CD4-positive, CD25-positive, alpha-beta regulatory T cell (primary cell): ENCODE measurements at places on chromosomes 2 and 18. TPM values are rescaled to one million over a fixed set of nuclear protein-coding genes. Genes with fewer than 3 reads are reported as not detected.

The REV1 gene
- 60.3 TPM for total RNA-seq

DNA sequence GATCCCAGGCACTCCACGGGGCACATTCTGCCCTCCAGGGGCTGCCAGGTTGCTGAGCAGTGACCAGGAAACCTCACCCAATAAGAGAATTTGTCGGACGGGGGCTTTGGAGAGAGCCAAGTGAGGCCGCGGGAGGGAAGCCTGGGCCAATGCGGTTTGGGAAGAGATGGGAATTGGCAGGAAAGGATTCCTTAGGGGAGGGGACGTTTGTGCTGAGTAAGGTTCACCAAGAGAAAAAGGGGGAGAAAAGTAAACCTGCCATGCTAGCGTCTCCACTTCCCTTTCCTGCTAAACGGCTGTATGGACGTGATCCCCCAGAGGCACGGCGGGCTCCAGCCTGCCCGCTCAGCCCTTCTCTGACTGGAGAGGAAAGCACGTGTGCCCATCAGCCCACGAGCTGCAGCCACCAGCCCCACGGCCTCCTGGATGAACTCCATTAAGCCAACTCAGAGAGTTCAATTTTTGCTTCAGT lies 194.4 kb upstream of the ID2 start:
- DNase-seq, result no peak

The SMAD2 gene
- total RNA-seq, result 115 TPM

The RAD51AP2 gene
- total RNA-seq, result not detected

GRCh38 chr2:197947219-197947757 lies 142.9 kb downstream of the PLCL1 start:
- no peak for DNase-seq

DNA sequence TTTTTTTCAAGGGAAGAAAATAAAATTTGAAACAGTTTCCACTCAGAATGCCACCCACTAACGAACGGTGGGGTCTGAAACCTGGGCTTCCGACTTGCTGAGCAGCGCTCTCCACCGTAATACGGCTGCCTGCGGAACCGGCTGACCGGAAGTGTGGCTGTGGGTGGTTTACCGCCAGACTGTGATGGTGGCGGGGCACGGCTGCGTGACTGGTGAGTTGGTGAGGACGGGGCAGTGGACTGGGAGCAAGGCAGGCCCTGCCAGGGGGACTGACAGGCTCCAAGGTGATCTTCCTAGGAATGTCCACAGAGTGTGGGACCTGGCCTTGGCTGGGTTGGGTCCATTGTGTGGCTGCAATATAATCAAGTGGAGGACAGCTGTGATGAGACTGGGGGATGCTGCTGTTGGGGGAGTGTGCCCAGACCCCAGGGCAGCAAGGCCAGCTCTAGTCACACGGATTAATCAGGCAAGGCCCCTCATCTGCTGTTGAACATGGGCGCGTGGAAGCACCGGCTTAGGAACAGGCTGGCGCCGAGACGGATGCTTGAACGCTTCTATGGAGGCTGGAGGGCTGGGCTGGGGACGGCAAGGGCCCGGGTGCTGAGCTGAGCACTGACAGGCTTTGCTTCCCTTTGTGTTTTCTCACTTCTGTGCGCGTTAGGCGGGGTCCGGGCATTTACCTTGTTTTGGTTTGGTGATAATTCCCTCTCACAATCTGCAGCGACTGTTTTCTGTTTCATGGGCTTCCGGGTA lies 357.7 kb upstream of the SPRED2 start:
- DNase-seq, result no peak

DNA sequence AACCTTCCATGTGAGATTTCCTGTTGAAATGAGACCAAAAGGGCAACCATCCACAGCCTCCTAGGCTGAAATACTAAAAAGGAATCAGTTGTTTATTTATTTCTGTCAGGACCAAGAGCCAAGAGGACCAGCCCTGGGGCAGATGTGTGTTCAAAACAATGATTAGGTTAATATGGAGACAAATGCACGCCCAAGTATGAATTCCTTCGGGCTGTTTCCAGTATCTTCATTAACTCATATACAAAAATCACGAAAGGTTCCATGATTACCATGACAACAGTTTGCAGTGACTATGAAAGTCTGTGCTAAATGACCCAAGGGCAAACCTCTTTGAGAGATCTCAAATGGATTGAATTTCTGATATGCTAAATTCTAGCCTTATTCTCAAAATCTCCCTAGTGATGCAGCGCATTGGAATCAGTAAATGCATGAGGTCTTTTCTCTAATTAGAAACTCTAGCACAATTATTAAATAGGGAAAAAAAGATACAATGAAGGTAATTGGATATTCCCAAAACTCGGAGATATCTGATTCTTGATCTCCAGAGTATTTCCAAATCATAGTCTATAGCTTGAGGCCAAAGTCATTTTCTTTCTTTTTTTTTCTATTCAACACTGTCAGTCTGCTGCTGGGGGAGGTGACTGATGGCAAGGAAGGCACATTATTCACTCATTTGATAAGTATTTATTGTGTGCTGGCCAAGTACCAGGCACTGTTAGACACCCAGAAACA lies 35.6 kb downstream of the VIT start:
- DNase-seq, result no peak

GRCh38 chr2:196445991-196446390 lies 193.5 kb upstream of the CCDC150 start:
- no peak for DNase-seq

The ANKRD30BL gene
- not detected for total RNA-seq

GRCh38 chr2:128603411-128603924 lies 284.8 kb upstream of the HS6ST1 start:
- DNase-seq, result no peak

The PFN4 gene
- total RNA-seq, result not detected

The IL36B gene
- total RNA-seq, result not detected

- DNase-seq, result no peak
Observed at GRCh38 chr2:62055724-62056336, 140.1 kb upstream of the B3GNT2 start.

GRCh38 chr2:234404957-234405356 lies 91.9 kb downstream of the ARL4C start:
- DNase-seq, result no peak

The ACTR1B gene
- total RNA-seq, result 86.3 TPM

- DNase-seq, result no peak
Observed at GRCh38 chr2:191376981-191377629, 131.9 kb downstream of the MYO1B start.

GRCh38 chr2:9991221-9991620 lies 39.7 kb downstream of the GRHL1 start:
- no peak for DNase-seq

DNA sequence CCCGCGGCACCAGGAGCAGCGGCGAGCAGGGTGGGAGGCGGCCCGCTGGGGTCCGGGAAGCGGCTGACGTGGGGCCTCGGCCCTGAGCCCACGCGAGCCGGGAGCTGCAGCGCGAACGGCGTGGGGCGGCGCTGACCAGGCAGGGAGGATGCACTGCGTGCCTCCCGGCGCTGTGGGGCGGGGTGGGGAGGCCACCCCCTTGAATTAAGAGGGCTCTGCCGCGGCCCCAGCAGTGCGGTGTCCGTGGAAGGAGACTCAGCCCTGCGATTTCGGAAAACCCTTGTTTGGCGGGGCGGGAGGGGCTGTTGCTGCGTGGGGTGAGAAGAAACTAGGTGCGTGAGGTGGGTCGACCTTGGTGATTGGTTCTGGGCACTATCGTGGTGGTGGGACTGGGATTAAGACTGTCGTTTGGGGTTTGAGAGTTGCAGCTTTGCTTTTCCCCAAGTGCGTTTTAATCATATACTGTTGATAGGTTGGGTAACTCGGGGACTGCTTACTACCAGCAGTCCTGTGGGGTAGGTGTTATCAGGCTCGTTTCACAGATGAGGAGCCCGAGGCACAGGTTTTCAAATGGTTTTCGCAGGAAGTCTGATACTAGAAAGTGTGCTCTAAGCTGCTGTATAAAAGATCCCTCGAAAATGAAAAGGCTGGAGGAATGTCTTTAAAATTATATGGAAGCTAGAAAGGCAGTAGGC lies 722 bp downstream of the ACSL3 start:
- peak; percentile 24 for DNase-seq

The GLI2 gene
- not detected for total RNA-seq

DNA sequence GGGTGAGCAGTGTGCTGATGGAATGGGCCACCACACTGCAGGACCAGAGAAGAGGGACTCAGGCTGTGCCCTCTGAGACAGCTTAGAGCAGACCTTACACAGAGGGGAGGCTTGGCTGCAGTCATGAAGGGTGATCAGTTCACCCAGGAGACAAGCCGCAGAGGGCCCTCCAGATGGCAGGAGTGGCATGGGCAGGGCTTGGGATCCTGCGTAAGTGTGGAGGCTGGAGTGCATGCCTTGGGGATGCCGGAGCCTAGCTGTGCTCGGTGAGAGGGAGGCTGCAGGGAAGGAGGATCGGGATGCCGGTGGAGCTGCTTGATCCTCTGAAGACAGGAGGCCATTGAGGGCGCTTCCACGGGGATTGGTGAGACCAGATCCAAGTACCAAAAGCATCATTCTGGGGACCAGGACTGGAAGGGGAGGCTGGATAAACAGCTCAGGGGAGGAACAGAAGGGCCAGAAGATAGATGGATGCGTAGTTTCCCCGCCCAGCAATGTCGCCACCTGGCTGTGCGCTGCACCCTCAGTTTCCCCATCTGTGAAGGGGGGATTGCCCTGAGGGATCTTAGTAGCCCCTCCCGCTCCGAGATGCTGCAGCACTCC lies 163.4 kb downstream of the INHBB start:
- DNase-seq, result no peak

GRCh38 chr2:172253190-172254052 lies 150.7 kb upstream of the DLX2 start:
- no peak for DNase-seq

The VAMP8 gene
- total RNA-seq, result 105 TPM

GRCh38 chr2:3388412-3388738 lies 8.9 kb downstream of the TRAPPC12 start:
- DNase-seq, result no peak

DNA sequence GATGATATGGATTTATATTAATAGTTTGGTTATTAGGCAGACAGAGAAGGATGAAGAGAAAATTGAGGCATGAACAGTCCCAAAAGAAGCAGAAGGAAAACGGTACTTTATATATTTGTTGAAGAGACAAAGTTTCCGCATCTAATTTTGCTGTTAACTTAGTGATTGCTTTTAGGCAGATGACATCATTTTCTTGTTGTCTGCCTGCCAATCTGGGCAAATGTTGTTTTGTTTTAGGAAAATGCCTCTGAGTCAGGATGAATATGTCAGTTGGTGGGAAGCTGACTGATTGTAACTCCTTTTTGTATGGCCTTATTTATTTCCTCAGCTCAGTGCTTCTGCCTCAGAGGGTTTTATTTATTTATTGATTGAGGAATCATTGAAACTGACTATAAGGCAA lies 52.5 kb upstream of the CAVIN2 start:
- DNase-seq, result no peak

The KLHL30 gene
- total RNA-seq, result not detected

The STPG4 gene
- 0.32 TPM for total RNA-seq

DNA sequence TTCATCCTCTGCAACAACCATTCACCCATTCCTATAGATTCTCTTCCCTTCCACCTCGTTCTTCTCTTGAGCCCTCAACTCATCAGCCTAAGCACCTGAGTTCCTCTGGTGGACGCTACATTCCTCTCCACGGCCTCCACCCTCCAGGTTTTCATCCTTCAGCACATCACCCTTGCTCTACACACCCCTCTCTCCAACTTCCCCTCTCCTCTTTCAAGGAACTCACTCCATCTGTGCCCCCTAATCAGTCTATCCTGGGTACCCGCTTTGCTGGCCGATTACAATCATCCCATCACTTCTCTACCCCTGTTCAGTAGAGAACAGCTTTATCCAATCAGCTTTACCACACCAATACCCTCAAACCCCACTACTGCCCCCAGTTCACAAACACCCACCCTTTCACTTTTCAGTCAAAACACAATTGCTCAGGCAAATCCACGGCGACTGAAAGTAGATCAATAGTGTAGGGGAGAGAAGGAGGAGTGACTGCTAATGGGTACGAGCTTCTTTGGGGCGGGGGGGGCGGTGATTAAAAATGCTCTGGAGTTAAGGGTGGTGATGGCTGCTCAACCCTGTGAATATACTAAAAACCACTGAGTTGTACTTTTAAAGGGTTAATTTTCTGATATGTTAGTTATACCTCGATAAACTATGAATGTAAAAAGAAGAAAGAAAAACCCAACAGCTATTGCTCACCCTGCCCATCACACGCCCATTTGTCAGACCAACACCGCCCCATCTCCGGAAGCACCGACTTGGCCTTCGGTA lies 857 bp downstream of the DYM start:
- no peak for DNase-seq

- no peak for DNase-seq
Observed at GRCh38 chr2:28342081-28342967, 50.3 kb upstream of the FOSL2 start.

DNA sequence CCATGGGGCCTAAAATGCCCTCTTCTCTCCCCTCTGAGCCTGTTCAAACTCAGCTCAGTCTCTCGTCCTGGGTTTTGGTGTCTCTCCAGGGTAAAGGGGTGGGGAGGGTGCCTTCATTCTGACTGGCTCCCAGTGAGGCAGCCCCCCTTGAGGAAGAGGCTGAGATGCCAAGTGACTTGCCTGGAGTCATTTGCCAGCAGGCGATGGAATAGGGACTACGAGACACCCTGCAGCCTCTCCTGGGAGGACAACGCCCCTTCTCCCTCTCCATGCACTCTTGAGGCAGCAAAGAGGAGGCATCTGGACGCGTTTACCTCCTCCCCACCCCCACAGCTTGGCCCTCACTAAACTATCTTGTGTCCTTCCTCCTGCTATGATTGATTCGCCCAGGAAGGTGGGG lies 760 bp upstream of the STON1 start:
- DNase-seq, result no peak

The CAPN14 gene
- 0.20 TPM for total RNA-seq

- no peak for DNase-seq
Observed at GRCh38 chr2:110886826-110887573, 154.6 kb downstream of the ACOXL start.

The PTPRN gene
- total RNA-seq, result not detected
